ENCODE measurements at places on chromosomes 2 and 18.
A peak's percentile ranks its signal among the peaks of the same experiment; 100 is the strongest.

GRCh38 chr2:11752906-11753305, 6.5 kb downstream of the LPIN1 start:
- DNase-seq, result no peak

GRCh38 chr18:55280503-55280902, 307.5 kb downstream of the TCF4 start:
- no peak for DNase-seq

- peak; percentile 55 for DNase-seq
Observed at GRCh38 chr2:71894261-71894660, 253.4 kb downstream of the CYP26B1 start.

GRCh38 chr2:173054466-173054865, 21.2 kb upstream of the MAP3K20 start:
- no peak for DNase-seq

DNA sequence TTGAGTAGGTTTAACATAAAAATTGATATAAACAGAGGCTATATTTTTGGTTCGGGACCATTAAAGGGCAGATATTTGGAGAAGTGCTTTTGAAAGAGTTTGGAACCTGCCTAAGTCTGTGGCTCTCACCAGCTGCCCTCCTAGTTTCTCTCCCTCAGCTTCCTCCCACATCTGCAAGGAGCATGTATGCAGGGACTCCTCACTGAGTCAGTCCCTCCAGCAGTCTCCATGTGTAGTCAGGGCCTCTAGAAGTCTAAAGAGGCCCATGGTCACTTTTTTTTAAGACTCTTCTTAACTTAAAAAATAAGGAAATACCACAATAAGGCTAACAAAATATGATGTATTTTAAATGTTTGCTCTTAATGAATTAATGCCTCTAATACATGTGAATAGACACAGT, 220.0 kb upstream of the TANK start:
- DNase-seq, result no peak

DNA sequence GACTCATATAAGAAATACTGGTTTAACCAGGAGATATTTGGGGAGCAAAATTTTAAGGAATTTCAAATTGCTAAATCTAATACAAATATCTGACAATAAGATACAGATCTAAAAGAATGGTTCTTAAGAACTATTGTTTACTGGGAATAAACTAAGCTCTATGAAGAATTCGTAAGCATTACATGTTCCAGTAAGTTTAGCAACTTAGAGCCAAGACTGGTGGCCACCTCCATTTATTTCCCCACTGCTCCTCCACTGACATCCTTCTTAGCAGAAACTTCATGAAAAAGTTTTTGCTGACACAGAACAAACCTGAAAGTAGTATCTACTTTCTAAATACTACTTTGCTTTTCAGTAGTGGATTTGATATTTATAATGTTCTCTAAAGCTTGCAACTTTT, 83.0 kb downstream of the ACSL3 start:
- no peak for DNase-seq

DNA sequence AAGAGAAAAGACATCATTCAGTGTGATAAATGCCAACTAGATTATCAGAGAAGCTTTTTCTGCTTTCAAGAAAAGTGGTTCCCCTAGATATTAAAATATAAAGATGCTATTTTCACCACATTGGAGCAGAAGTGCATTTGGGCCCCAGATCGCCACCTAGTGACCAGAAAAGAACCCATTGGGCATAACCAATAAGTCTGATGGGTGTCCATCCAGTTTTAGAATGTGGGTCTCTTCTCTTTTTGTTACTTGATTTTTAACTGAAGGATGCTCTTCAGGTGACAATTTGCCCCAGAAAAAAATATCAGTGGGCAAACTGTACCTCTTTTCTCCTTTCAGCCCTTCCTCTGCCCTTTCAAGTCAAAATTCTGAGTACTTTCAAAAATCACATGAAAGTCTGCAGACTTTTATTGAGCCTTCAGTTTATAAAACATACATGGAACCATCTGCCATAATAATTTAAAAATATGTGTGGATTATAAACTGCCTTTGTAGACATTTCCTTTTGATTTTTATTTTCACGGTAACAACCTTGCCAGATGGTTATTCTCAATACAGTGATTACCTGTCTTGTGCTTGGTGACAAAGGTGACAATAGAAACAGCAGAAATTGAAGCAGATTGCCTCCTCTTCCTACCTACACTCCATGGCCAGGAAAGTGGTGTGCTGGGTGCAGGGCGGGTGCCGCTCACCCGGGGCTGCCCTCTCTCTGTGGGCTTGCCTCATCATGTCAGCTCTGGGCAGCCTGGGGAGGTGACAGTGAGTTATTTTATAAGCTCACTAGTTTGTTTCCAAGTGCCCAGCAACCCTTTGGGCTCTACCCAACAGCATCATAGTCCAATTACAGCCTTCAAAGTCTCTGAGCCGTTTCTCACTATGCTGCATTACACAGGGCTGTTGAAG, 124.5 kb downstream of the DCDC2C start:
- DNase-seq, result no peak
